ENCODE measurements at places on chromosomes 1 and 21.

- DNase-seq: no peak
These were observed 25.9 kb upstream of the TARDBP start for GRCh38 chr1:10986525-10986890.

- no peak for DNase-seq
These were observed 211.1 kb downstream of the MATN1 start for GRCh38 chr1:30511991-30512913.

DNA sequence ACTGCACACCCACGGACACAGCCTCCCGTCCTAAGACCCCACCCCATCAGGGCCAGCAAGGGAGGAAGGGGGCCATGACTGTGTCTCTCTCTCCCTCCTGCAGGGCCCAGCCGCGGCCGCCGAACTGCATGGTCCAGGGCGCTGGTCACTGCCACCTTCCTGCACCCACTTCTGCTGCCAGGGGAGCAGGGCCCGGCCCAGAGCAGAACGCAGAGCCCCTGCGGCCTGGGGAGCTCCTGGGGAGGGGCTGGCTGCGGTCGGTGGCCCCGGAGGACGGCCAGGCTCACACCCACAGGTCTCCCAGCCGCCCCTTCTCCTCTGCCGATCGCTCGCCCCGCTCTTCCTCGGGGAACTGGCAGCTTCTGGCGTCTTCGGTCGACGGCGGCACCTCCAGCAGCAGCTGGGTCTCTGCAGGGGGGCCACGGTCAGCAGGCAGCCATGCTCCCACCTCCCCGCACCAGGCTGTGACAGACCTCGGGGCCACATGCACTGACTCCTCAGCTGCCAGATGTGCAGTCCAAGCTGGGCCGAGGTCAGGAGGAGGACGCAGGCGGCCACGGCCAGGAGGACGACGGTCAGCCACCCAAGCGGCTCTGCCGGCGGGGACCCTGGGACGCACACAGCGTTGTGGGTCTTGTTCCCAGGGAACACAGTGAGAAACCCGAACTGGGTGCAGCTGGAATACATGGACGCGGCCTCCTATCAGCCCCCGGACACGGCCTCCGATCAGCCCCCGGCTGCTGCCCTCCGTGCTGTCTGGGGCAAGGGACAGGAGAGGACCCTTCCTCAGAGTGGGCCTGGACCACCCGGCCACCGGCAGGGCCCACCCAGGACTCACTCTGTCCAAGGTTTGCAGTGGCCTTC, 2.6 kb downstream of the TNFRSF18 start:
- DNase-seq: no peak

DNA sequence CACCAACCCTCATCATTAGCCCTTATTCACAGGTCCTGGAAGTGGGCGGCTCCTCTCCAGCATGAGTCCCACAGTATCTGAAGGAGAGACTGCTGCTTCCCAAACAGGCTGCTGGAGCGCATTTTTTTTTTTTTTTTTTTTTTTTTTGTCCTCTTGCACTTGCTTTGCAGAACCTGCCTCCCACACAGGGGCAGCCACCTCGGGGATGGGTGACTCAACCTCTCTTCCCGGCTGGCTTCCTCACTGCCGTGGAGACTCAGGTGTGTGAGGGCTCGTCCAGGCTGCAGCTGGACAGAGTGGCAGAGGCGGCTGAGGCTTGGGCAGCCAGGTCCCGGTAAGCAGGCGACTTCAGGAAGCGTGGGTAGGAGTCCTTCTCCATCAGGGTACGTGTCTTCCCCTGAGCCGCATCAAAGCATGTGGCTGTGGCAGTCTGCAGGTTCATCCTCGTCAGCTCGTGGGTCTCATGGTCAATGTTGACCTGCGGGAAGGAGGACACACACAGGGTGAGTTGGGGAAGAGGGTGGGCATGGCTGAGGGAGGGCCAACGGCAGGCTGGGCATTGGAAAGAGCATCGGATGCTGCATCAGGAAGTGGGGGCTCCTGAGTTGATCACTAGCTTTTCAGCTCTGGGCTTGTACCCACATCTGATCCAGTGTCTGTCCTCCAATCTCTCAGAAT, 4.0 kb downstream of the RGS16 start:
- DNase-seq: no peak

- no peak for DNase-seq
These were observed 324.9 kb upstream of the ST6GALNAC5 start for GRCh38 chr1:76542359-76542758.

DNA sequence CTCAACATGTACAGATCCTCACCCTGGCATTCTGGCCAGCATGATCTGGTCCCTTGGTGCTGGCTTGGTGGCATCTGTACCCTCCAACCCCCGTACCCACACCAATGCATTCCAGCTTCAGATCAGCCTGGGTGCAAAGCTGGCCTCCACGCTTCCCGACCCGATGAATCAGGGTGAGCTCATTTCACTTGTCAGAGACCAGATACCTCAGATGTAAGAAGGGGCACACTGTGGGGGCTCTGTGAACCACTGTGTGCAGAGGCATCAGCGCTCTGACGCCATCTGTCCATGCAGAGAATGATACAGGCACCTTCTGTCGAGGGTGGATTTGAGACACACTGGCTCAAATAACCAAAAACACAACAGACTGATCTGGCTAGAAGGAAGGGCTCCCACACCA, 76.6 kb downstream of the DMRTB1 start:
- no peak for DNase-seq

- DNase-seq: no peak
These were observed 73.3 kb downstream of the NVL start for GRCh38 chr1:224256640-224257039.

- no peak for DNase-seq
These were observed 16.5 kb upstream of the ASAP3 start for GRCh38 chr1:23500466-23500865.

DNA sequence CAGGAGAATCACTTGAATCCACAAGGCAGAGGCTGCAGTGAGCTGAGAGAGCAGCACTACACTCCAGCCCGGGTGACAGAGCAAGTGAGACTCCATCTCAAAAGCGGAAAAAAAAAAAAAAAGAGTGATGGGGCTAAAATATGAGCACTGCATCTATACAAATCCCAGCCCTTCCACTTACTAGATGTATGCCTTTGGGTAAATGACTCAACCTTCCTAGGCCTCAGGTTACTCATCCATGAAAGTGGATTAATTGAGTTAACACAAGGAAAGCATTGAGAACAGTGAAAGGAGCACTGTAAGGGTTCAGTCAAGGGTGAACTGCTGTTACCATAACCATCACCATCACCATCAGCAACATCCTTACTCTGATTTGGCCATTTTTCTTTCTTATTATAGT, 226.4 kb upstream of the C8B start:
- no peak for DNase-seq

GRCh38 chr1:220928725-220929300, 49.6 kb downstream of the HLX start:
- DNase-seq: no peak

GRCh38 chr1:2446394-2446793, 29.7 kb upstream of the PLCH2 start:
- no peak for DNase-seq

GRCh38 chr1:63904826-63905225, 131.0 kb downstream of the ROR1 start:
- no peak for DNase-seq
